D721Med (cell line): ENCODE measurements at places on chromosomes 16 and 17.
A peak's percentile ranks its signal among the peaks of the same experiment; 100 is the strongest.

DNA sequence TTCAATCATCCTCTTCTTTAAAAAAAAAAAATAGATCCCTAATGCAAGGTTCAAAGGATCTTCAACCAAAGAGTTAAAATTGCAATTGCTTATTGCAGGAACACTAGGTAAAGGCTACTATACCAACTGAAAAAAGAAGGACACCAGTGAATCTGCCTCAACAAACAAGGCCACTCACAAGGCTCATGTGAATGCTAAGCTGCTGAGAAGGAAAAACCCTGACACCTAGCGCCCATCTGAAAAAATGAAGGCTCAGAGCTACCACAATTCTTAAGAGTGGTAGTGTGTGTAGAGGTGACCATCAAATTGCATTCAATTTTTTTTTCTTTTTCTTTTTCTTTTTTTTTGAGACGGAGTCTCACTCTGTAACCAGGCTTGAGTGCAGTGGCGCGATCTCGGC is 201.6 kb upstream of the C17orf78 start:
- no peak for DNase-seq

DNA sequence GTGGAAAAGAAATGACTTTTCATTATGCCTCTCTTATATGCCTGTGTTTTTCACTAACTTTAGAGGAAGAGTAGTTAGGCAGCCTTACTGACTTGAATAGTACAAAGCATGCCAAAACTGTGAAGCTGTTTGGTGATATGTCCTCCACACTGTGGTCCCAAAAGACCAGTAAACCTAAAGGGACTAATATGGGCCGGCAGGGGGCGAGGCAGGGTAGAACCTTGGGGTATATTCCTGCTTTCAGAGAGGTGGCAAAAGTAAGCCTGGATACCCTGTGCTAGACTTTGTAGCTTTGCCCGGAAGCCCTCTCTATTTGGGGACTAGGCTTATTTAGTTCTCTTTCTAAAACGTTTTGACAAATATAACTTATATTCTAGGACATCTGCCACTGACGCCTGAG is 36.5 kb upstream of the VWA3A start:
- DNase-seq, result no peak

DNA sequence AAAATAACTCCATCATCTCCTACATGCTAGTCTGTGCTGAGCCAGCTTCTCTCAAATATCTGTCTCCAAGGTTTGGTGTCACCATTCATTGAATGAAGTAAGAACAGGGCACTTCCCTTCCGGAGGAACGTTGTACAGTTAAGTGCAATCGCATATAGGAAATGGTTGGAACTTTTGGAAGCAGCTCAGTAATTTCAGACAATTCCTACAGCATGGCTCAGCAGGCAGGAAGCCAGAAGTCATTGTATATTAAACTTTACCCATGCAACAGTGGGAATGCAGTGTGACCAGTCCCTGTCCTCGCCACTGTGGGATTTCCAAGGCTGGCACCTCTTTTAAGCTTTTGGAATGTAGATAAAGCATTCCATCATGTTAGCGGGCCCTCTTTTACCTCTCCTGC is 51.1 kb upstream of the MYH2 start:
- DNase-seq, result no peak

- no peak for DNase-seq
These were observed 17.6 kb downstream of the RDM1 start for GRCh38 chr17:35912942-35913341.

GRCh38 chr17:66466106-66466820 is 163.8 kb downstream of the PRKCA start:
- no peak for DNase-seq

DNA sequence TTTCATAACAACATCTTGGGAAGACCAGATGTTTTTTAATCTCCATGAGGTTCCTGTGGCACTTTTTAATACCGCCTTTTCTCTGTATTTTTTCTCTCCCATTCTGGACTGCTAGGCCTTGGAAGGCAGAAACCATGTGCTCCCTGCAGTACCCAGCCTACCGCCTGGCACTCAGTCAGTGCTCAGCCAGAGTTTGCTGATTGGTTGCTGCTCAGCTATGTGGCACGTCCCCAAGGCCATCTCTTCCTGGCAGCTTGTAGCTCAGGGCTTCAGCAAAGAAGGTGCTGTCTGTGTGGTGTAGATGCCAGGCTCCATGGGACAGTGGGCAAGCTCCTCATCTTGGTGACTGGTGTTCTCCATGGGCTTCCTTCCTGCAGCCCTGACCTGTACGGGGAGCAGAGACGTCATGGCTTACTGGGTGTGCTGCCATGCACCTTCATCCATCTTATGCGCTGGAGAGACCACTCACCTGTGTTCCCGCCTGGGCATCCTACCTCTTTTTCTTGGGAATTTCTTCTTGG is 86.7 kb downstream of the CLEC16A start:
- no peak for DNase-seq

DNA sequence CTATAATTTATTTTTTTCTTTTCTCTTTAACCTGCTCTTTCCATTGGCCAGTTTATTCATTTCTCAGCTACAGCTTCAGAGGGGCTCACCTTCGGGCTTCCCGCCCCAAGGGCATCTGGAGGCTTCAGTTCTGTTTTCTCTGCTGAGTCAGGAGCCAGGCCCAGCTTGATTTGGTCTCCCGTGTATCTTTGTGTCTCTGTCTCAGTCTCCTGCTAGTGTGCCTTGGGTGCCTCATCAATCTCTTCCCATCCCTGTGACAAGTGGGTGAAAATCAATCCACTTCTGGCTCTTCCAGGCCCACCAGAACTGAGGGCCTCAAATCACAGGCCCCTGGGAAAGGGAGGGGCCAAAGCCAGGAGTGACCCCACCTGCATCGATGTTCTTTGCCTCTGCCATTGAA is 72.1 kb downstream of the CCDC182 start:
- no peak for DNase-seq

DNA sequence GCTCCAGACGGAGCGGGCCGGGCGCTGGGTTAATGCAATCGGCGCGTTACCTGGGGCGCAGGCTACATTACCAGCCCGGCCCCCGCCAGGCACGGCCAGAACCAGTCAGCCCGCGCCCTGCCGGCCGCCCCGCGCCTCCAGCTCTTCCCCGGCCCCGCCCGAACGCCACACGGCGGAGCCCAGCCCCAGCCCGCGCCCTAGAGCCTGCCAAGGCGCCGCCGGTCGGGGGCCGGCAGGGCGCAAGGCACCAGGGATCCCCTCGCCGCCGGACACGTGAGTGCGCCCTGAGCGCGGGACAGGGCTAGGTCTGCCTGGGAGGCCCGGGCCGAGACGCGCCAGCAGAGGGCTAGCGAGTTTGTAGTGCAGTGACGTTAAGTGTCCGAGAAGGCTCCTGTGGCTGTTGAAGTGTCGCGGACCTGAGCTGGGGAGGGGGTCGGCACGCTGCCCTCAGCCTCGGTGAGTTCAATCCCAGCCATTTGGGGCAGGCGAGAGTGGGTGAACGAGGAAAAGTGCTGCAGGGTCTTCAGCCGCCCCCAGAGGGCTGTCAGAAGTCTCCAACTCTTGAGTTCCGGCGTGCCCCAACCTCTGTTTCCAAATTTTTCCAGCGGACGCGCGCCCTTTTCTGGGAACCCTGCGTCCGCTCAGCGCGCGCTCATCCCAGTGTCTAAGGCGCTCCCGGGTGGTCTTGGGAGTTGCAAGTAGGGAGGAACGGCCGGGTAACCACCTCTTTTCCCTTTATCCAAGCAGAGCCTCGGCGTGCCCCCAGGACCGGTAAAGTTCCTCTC is at the start of gene SLC6A2:
TSS of gene SLC6A2 (plus strand) at position 92 of the 785 bp plus-strand sequence. CDS start 707 bp downstream, outside the sequence.
- no peak for DNase-seq

GRCh38 chr17:49000943-49001342 is 3.8 kb downstream of the IGF2BP1 start:
- no peak for DNase-seq

DNA sequence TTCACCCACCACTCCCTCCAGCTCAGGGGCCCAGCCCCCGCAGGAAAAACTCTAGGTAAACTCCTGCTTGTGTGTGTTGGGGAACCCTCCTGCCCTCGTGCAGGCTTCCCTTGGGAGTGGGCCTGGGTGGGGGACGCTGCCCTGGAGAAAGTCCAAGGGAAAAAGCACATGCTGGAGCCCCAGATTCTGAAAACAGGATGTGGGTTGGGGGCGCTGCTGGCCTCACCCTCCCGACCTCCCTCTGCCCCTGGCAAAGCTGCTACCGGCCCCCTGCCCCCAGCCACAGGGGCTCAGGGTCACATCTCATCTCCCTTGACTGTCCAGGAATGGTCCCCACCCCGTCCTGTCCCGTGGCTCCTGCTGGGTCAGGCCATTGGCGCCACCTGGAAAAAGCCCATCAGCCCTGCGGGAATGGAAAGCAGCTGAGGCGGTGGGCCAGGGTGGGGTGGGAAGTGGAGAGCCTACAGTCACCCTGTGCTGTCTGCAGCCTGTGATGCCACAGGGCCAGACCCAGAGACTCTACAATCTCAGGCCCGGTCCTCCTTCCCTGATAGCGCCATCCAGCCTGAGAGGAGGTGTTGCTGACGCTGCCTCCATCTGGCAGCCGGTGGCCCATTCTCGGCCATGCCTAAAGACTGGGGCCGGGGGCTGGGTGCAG is 2.5 kb upstream of the GJD3 start:
- DNase-seq, result peak; percentile 8

DNA sequence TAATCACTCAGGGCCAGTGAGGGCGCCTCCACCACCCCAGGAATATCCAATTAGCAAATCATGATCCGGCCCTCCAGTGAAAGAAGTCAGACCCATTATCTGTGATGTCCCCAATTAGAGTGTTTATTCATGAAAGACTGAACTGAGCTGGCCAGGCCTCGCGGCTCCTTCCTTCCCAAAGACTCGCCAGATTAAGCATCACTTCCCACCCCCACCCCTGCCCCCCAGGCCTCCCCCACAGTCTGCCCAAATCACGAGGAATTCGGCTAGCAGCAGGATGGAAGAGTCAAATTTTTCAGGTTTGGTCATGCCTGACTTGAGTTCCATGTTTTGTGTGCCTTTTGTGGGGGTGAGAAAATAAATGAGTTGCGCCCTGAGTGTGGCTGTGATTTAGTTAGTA is 298.4 kb upstream of the SALL1 start:
- DNase-seq, result no peak

DNA sequence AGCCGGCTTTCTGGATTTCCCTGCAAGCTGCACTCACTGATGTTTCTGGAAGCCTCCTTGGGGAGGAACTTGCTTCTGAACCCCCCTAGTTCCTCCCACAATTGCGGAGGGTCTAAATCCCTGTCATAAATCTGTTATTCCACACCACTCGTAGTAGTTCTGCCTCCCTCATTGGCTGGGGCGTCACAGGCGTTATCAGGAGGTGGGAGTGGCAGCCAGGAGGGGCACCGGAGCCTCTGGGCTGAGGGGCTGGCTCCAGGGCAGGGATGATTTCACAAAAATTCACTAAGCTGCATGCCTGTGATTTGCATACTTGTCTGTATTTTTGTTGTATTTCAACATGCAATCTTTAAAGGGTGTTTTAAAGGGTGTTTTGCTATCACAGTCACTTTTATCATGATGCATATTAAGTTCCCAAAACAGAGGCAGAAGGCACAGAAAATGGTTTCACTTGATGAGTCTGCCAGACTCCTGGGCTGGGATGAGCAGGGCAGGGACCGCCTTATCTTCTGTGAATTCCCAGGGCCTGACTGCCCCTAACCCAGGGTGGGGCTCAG is 176.2 kb upstream of the FOXF1 start:
- DNase-seq, result no peak

DNA sequence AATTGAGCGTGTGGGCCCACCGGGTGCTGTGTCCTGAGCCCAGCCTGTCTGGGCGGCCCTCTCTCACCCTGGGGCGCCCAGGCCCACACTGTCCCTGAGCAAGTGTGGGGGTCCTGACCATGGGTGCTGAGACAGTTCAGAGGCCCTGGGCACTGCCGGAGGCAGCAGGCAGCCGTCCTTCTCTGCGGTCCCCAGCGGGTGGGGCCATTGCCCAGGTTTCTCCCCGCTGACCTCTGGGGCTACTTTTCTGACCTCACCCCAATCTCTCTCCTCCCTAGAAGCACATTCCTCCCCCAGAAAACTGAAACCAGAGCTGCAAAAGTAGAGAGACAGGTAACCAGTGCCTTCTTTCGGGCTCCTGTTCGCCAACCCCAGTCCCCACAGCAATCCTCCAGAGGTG is 36.0 kb upstream of the PVALEF start:
- no peak for DNase-seq

- no peak for DNase-seq
These were observed at the start of gene CES2 for GRCh38 chr16:66935314-66936011. TSS of gene CES2 (plus strand) at chr16:66935516. CDS start at chr16:66935636, 120 bp downstream.

GRCh38 chr16:28140788-28141618 is 70.8 kb downstream of the XPO6 start:
- DNase-seq, result no peak

- no peak for DNase-seq
These were observed 60.9 kb upstream of the TNRC6A start for GRCh38 chr16:24668481-24669061.

- DNase-seq, result no peak
These were observed 399.9 kb upstream of the ZFHX3 start for GRCh38 chr16:73447846-73448245.

DNA sequence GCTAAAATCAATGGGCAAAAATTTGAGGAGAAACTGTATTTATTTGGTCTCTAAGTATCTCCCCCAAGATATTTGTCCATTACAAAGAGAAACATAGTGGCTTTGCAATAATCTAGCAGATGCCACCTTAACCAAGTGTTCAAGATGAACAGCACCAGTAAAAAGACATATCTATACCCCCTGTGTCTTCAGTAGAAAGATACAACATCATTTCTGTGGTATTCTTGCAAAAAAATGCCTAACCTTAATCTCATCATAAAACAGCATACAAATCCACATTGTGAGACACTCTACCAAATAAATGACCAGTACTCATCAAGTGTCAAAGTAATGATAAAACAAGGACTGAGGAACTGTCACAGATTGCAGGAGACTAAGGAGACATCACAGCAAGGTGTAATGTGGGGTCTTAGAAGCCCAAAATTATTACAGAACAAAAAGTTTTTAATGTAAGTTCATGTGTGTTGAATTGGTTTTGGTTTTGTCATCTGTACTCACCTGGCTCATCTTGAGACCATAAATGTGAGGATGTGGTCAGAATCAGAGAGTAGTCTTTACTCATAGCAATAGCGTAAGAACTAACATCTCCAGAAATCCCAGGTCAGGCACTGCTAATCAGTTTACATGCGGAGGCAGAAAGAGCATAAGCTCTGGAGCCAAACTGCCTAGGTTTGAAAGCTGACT is 77.2 kb downstream of the AATF start:
- no peak for DNase-seq

GRCh38 chr17:75561927-75562603 is 25.5 kb upstream of the MYO15B start:
- no peak for DNase-seq

GRCh38 chr17:73496232-73496631 is 148.0 kb downstream of the SDK2 start:
- DNase-seq, result no peak

- DNase-seq, result no peak
These were observed 16.6 kb downstream of the TXNDC11 start for GRCh38 chr16:11726008-11726407.

GRCh38 chr17:7039832-7040231 is 4.0 kb downstream of the SLC16A13 start:
- DNase-seq, result no peak

DNA sequence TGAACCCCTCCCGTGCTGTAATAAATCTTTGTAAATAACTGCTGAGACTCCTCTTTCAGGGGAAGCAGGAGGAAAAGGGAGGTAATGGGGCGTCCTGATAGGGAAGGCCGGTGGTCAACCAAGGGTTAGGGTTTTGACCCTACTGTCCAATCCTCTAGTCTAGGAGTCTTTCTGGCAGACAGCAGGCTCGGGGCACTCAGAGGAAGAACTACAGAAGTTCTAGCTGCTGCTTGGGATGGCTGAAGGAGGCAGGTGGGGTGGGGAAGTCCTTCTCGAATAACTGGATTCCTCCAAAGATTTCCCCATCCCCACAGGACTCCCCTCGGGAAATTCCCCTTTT is 387 bp upstream of the STARD3 start:
- DNase-seq, result no peak
